ENCODE measurements at places on chromosomes 7 and 10. TPM values are rescaled to one million over a fixed set of nuclear protein-coding genes. Genes with fewer than 3 reads are reported as not detected.

DDX56 gene
- total RNA-seq: 67.7 TPM

TEX47 gene
- total RNA-seq: not detected

FAM171A1 gene
- 26.1 TPM for total RNA-seq

CYP2E1 gene
- total RNA-seq: 0.36 TPM

TMEM176A gene
- not detected for total RNA-seq

CRPPA gene
- total RNA-seq: 1.3 TPM

OR2A14 gene
- total RNA-seq: not detected

FAM13C gene
- total RNA-seq: 3.3 TPM

ZNF425 gene
- 2.8 TPM for total RNA-seq

Data from IMR-90 (cell line).